ENCODE measurements at places on chromosomes 2 and 18. TPM values are rescaled to one million over a fixed set of nuclear protein-coding genes. Genes with fewer than 3 reads are reported as not detected.

DNA sequence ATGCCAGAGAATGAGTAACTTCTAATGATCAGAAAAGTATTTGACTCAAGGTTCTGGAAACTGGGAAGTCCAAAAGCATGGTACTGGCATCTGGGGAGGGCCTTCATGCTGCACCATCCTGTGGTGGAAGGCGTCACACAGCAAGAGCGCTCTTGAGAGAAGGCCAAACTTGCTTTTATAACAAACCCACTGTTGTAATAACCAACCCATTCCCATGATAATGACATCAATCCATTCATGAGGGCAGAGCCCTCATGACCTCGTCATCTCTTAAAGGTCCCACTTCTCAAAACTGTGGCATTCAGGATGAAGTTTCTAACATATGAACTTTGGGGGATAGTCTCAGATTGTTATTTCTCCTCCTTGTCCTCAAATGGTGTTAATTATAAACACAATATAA lies 67.8 kb downstream of the COA5 start:
- H3K36me3 ChIP-seq = no peaks in the 10 kb centered on the region
- H3K27ac ChIP-seq = no peak overlapping the region
- no peak overlapping the region for H3K4me3 ChIP-seq
- DNase-seq = no peak
- no peaks in the 10 kb centered on the region for H3K4me1 ChIP-seq

- H3K4me1 ChIP-seq = no peaks in the 10 kb centered on the region
- no peak overlapping the region for H3K4me3 ChIP-seq
- no peak overlapping the region for H3K27ac ChIP-seq
- H3K36me3 ChIP-seq = no peaks in the 10 kb centered on the region
- no peak for DNase-seq
- H3K27me3 ChIP-seq = no peaks in the 10 kb centered on the region
Observed at GRCh38 chr2:127475788-127476187, 50.5 kb downstream of the IWS1 start.

GRCh38 chr2:71598526-71598925 lies 145.2 kb downstream of the DYSF start:
- H3K27ac ChIP-seq = no peak overlapping the region
- H3K27me3 ChIP-seq = no peaks in the 10 kb centered on the region
- no peaks in the 10 kb centered on the region for H3K36me3 ChIP-seq
- DNase-seq = no peak
- H3K4me3 ChIP-seq = no peak overlapping the region
- no peaks in the 10 kb centered on the region for H3K4me1 ChIP-seq

DNA sequence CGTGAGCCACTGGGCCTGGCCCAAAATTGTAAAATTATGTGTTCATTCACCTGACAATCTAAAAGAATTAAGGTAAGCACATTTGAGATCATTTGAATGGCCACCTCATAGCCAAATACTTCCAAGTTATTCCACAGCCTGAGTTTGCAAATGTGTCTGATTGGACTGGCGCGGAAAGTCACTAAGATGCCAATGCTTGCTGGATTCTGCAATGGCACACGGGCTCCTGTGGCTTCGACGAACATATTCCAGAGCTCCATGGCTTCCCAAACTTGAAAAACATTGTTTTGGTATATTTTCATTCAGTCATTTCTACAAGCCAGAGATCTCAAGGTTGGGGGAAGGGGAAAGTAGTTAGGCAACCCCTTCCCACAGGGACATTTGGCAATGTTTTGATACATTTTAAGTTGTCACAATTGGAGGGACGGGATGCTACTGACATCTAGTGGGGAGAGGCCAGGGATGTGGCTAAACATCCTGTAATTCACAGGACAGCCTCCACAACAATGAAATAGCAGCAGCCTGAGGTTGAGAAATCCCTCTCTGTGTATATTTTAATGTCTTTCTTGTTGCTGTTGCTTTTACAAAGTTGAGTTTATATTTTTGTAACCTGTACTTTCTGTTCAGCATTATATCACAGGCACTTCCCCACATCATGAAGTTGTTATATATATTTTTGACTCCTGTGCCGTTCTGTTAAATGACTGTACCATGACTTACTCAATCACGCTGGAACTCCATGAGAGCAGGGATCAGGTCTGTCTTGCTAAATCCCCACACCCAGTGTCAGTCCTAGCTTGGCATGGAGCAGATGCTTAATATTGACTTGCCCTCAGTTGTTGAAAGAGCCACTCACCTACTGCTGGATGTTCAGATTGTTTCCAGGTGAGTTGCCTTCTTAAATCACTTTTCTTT lies 56.9 kb downstream of the COL4A4 start:
- no peaks in the 10 kb centered on the region for H3K27me3 ChIP-seq
- H3K4me1 ChIP-seq = no peaks in the 10 kb centered on the region
- H3K27ac ChIP-seq = no peak overlapping the region
- H3K36me3 ChIP-seq = no peaks in the 10 kb centered on the region

DNA sequence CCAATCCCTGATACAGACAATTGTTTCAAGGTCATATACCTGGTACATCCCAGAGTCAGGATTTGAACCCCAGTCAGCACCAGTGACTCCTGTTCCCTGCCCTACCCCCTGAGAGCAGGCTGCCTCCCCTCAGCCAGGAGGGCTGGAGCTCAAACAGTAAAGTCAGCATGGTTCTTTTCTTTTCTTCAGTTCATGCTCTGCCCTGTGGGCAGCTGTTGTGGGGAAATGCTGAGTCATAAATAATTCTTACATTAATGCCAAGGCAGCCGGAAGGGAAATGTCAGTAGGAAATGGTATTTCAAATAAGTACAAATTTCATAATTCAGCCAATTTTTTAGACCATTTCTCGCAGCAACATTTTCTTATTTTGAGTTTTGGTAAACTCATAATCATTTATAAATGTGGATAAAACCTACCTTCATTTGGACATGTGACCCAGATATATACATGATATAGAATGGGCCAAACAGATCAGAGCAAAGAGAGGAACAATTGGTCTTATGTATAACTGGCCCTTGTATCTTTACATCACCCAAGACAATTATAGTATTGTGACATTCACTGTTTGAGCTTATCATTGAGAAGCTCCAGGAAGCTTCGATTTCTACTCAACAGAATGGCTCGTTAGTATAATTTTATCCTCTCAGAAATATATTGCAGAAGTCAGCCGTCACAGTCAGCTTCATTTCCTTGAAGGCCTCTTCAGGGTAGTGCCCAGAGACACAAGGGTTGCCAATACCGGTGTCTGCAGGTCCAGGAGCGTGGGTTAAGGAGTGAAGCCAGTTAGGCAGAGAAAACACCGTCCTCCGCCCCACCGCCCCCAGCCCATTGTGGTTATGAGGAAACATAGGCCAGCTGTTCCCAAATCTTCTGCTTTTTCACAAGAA lies 28.0 kb upstream of the SCYGR1 start:
- no peak overlapping the region for H3K27ac ChIP-seq
- H3K36me3 ChIP-seq = no peaks in the 10 kb centered on the region
- peak overlapping the region; percentile 20 for H3K4me3 ChIP-seq
- DNase-seq = no peak
- H3K4me1 ChIP-seq = no peaks in the 10 kb centered on the region
- no peaks in the 10 kb centered on the region for H3K27me3 ChIP-seq

GRCh38 chr18:4549164-4549872 lies 94.2 kb upstream of the DLGAP1 start:
- H3K27me3 ChIP-seq = no peaks in the 10 kb centered on the region
- no peak for DNase-seq
- no peak overlapping the region for H3K4me3 ChIP-seq

GRCh38 chr2:191625016-191625415 lies 52.9 kb upstream of the NABP1 start:
- H3K27ac ChIP-seq = no peak overlapping the region
- DNase-seq = no peak
- H3K27me3 ChIP-seq = no peaks in the 10 kb centered on the region
- H3K4me1 ChIP-seq = no peaks in the 10 kb centered on the region

GRCh38 chr2:16652296-16653082 lies 13.1 kb downstream of the CYRIA start:
- H3K36me3 ChIP-seq = no peaks in the 10 kb centered on the region
- DNase-seq = no peak

- H3K4me1 ChIP-seq = no peaks in the 10 kb centered on the region
- H3K4me3 ChIP-seq = no peak overlapping the region
- H3K27ac ChIP-seq = no peak overlapping the region
- H3K36me3 ChIP-seq = no peaks in the 10 kb centered on the region
Observed at GRCh38 chr18:39513186-39513585, 1947.6 kb upstream of the CELF4 start.

DNA sequence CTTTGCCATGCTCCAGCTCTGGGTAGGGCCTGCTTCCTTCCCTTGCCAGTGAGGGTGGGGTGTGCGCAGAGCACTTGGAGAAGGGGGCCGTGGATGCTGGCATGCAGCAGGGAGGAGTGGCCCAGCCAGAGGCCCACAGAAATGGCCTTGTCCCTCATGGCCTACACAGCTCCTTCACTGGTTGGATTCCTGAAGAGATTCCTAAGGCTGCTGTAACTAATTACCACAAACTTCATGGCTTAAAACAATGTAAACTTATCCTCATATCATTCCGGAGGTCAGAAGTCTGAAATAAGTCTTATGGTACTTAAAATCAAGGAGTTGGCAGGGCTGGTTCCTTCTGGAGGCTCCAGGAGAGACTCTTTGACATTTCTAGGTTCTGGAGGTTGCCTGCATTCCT lies 195.2 kb downstream of the GLI2 start:
- no peaks in the 10 kb centered on the region for H3K36me3 ChIP-seq
- no peak overlapping the region for H3K27ac ChIP-seq
- peaks cover 4% of the 10 kb centered on the region for H3K4me1 ChIP-seq
- H3K27me3 ChIP-seq = no peaks in the 10 kb centered on the region
- DNase-seq = no peak
- H3K4me3 ChIP-seq = no peak overlapping the region

DNA sequence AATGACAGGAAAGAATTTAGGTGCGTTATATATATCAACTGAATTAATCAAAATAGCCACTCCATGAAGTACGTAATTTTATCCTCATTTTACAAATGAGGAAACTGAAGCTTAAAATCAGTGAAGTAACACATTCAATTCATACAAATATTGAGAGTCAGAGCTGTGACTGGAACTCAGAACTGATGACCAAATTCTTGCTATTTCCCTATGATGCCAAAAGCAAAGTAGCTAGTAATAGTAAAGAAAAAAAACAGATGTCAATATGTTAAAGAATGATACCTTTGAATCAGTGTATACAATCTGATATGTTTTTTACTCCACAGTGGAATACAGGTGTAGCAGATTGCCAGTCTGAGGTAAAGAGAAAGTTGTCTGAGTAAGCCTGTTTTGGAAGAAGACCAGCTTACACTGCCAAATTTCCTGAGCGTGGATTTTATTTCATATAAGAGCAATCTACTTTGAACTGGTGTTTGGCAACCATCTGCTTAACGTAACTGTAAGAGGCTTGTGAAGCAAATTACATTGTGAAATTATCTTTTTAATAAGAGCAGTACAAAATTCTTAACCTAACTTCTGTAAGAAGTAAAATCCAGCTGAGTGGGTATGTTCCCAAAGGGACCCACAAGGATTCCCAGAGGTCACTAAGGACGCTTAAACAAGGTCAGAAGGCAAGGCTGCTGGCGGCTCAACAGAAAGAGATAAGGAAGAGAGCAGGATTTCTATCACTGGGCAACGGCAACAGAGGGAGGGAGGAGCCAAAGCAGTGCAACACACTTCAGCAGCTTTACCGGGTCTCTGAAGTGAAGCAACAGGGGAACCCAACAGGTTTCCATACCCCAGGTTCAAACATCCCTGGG lies 85.6 kb downstream of the IKZF2 start:
- DNase-seq = no peak
- peak overlapping the region; percentile 11 for H3K4me3 ChIP-seq
- no peak overlapping the region for H3K27ac ChIP-seq

DNA sequence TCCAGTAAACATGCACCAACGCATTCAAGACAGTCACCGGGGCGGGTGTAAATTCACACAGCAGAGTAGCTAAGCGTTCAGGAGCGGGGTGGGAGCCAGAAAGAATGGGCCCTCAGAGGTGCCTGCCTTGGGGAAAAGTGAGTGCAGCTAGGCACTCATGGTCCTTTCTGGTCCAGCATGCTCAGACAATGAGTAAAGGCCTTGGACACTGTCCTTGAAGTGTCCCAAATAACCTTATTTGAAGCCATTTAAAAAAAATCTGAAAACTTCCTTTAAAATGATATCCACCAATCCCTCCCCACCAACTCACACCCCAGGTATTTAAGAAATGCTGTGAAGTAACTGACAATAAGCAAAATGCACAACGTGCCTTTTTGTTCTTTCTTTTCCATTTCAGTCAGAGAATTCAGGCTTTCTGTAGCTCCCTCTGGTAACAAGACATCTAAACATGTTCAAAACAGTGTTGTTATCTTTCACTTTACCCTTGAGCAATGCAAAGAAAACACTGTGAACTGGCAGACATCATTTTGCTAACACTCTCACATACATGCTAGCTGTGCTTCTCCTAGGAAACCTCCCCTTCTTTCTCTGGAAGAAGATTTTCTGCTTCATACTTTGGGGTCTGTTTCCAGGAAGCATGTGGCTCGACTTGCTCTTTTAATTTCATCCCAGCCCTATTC lies 445.1 kb upstream of the SPRED2 start:
- H3K27ac ChIP-seq = no peak overlapping the region
- H3K4me3 ChIP-seq = no peak overlapping the region
- DNase-seq = no peak
- no peaks in the 10 kb centered on the region for H3K36me3 ChIP-seq
- no peaks in the 10 kb centered on the region for H3K27me3 ChIP-seq
- no peaks in the 10 kb centered on the region for H3K4me1 ChIP-seq

GRCh38 chr2:217478831-217479455 lies 523.9 kb downstream of the TNS1 start:
- H3K36me3 ChIP-seq = no peaks in the 10 kb centered on the region
- DNase-seq = no peak
- H3K4me3 ChIP-seq = no peak overlapping the region
- peak overlapping the region; percentile 66 for H3K27ac ChIP-seq

- H3K4me1 ChIP-seq = no peaks in the 10 kb centered on the region
- no peak for DNase-seq
- H3K27ac ChIP-seq = no peak overlapping the region
- H3K4me3 ChIP-seq = no peak overlapping the region
- H3K36me3 ChIP-seq = no peaks in the 10 kb centered on the region
- H3K27me3 ChIP-seq = no peaks in the 10 kb centered on the region
Observed at GRCh38 chr18:68429111-68429510, 285.8 kb downstream of the TMX3 start.

DNA sequence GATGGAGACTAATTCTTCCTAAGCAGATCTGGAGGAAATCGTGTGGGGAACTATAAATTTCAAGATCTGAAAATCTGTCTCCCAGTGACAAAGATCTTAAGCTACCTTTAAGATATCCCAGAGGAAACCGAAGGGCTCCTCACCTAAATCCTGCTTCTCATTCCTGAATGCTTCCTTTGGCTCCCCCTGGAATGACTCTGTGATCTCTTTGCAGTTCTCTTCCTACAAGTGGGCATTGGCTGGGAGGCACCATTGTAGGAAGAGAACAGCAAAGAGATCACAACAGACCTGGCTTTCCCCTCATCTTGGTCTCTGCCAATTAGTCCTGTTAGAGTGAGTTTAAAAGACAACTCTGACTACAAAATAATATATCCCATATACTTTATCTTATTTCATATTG lies 70.0 kb upstream of the KCNH7 start:
- H3K36me3 ChIP-seq = no peaks in the 10 kb centered on the region
- no peaks in the 10 kb centered on the region for H3K4me1 ChIP-seq
- no peak overlapping the region for H3K27ac ChIP-seq
- no peaks in the 10 kb centered on the region for H3K27me3 ChIP-seq
- no peak overlapping the region for H3K4me3 ChIP-seq

Gene PSMG2
- total RNA-seq = 83.4 TPM

Gene SRD5A2
- total RNA-seq = 0.32 TPM

Gene CREG2
- total RNA-seq = not detected

Gene GALNT14
- 4.3 TPM for total RNA-seq

Gene SNED1
- total RNA-seq = 46.9 TPM

All from breast epithelium (tissue), 4 donors.